SK-N-SH treated with all-trans-retinoic acid at 6 μM for 48 hours (cell line): ENCODE measurements at places on chromosomes 5 and 9.

DNA sequence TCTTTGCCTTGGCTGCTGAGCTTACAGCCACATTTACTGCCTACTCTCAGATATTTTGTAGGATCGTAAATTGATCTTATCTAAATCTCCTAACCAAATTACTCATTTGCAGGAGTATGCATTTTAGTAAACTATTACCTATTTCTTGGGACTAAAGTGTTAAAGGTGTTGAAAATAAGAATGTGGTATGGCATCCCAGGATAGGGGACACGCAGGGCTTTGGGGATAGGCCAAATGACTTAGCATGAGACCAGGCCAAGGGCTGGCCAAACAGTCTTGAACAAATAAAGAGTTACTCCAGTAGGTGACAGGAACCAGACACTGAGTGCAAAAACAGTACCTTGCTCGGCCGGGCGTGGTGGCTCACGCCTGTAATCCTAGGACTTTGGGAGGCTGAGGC is 25.1 kb downstream of the TBC1D2 start:
- no peak for ATAC-seq

- ATAC-seq = no peak
These were observed 204.1 kb downstream of the SEC61B start for GRCh38 chr9:99425923-99426842.

DNA sequence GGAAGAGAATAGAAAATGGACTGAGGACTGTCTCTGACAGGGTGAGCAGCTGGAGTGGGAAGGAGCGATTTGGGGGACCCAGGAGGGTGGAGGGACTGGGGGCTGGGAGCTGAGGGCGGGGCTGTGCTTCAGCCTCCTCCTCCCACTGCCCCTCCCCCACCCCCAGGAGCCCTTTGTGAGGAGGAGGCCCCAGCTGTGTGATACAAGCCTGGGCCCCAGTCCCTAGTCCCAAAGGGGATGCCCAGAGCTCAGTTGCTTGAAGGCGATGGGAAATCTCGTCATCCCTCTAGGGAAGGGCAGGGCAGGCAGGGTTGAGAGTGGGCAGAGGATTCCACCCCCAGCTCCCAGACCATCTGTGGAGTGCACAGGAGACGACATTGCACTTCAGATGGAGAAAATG is at the start of gene SPATA31E1:
TSS of gene SPATA31E1 (plus strand) at position 251 of the 400 bp plus-strand sequence. CDS start at position 266, 15 bp downstream.
- ATAC-seq = no peak

DNA sequence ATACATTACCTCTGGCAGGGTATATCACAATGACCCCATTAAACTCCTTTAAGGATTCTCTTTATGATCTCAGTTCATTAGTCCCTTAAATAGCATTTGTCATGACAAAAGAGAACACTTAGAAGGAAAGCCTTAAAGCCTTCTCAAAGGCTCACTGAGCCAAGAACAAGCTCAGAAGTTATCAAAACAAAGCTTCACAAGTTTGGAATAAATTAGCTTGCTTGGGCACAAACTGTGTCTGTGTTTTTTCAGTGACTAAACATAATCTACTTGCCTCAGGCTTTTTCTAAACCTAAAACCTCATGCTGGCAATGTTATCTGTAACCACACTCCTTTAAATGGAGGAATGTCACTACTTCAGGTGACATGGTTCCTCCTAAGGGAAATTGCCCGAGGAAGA is 1114.9 kb upstream of the C9orf72 start:
- no peak for ATAC-seq

DNA sequence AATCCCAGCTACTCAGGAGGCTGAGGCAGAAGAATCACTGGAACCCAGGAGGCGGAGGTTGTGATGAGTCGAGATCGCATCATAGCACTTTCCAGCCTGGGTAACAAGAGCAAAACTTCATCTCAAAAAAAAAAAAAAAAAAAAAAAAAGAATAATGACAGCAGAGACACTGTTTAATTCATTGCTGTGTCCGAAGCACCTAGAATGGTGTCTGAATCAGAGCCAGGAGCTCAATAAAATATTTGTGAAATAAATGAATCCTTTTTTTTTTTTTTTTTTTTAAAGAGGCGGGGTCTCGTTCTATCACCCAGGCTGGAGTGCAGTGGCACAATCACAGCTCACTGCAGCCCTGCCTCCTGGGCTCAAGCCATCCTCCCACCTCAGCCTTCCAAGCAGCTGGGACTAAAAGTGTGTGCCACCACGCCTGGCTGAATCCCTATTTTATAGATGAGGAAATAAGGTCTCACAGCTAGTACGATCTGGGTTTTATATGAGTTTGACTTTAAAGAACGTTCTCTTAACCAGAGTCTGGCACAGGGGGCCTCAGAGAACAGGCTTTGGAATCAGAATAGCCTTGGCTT is 47.8 kb downstream of the THOC3 start:
- ATAC-seq = peak; percentile 21; the same call in 2 of the 3 replicates

DNA sequence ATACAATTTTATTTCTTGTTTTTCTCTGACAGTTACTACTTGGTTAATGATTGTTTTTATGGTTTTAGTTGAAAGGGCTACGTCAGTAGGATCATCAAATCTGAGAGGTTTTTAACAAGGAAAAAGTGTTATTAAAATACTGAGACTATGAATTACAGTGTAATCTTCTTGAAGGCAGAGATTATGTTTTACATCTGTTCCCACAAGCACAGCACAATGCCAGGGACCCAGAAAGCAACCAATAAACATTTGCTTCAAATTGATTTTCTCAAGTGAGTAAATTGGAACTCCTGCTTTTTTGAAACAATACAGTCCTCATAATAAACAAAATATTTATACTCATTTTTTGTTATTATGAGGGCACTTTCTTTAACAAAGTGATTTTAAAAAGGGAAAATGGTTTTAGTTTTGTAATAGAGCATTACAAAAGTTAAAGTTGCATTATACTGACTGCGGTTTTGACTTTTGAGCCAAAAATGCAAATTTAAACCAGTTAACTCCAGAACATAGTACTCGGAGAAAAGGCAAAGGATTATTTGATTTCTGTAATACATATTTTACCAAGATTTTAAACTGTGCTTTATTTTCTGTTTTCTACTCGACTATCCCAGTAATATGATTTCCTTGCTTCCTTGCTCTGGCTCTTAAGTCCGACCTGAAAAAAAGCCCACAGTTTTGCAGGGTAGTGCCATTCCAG is 176.9 kb downstream of the GDNF start:
- ATAC-seq = no peak

- ATAC-seq = no peak
These were observed 561.1 kb downstream of the NR2F1-AS1 start for GRCh38 chr5:93019896-93020295.

DNA sequence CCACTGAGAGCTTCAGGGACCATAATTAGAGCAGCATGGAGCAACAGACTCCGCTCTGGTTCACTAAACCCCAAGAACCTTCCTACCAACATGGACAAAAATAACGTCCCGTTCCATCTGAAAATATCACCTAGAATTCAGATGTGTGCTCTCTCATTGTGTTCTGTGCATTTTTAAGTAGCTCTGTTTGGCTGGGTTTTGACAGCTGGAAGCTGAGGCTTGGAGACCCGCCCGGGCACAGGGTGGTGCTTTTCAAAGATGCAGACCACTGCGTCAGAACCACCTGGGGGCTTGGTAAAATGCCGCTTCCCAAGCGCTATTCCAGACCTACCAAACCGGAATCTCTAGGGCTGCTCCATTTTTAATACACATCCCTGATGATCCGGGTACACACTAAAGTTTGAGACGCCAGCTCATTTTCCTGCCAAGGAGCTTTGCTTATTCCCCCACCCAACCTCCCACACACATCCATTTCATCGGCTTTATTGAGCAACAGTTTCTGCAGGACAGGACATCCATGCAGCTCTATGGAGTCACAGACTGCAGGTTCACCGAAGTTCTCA is 104.8 kb downstream of the GABBR2 start:
- ATAC-seq = no peak

DNA sequence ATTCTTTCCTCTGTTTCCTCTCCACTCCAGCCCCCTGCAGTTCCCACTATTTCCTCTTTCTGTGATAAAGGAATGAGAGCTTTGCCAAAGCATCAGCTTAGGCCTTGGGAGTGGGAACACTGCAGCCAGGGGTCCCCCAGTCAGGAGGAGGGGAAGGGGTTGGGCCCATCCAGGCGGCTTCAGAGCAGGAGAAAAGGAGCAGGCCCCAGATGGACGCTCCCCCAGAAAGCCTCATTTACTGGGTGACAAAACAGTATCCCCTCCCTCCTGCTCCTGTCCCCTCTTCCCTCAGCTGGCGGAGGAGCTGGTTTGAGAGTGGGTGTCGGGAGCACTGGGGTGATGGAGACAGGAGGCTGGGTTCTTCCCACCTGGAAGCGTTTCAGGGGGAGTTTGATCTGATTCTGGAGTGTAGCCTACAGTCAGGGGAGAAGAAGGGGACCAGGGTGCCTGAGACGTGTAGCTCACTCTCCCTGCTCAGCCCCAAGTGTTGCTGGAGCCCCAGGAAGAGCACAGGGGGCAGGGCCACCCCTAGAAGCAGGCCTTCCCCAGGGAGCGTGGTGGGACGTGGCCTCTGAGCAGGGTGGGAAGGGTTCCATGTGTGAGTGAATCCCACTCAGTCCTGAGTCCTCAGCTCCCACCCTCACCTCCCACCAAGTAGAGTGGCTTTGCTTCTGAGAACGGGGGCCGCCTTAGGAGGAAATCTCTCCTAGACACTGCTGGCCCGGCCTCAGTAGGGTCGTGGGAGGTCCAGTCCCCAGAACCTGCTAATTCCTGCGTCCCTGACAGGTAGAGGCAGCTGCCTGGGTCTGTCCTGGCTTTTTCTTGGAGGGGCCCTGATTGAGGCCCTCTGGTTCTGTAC is 173.1 kb downstream of the CACNA1B start:
- no peak for ATAC-seq

DNA sequence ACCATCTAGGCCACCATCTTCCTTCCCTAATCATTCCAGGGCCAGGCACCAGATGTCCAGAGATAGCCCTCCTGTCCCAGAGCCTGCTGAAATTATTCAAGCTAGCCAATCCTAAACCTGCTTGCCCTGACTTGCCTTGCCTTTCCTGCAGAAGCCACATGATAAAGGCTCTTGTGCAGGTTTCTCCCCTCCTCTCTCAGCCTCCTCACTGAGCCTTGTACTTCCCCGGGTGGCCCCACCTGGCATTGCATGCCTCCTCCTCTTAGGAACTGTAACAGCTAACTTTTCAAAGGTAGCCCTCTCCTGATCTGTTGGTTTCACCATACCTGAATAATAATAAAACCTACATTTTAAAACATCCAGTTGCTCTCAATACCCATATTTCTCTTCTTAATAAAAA is 42.6 kb downstream of the DIRAS2 start:
- no peak for ATAC-seq

GRCh38 chr5:21654556-21654955 is 1198.6 kb downstream of the CDH12 start:
- no peak for ATAC-seq

- no peak for ATAC-seq
These were observed 3.4 kb upstream of the GCNT4 start for GRCh38 chr5:75055727-75056144.

DNA sequence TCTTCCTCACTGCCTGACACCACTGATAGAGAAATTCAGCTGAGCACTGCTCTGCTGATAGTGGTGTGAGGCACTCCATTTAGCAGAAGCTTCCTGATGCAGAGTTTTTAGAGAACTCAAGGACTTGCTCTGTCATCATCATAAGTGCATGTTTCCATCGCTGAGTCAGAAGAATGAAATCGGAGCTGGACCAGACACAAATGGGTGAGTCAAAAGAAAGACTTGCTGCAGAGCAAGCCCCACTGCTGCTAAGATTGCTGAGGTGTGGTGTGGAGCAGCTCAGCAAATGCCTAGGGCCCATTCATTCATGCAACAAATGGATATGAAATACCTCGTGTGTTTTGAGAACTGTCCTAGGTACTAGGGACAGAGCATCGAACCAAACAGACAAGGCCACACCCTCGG is 410.2 kb upstream of the SLC30A5 start:
- peak; percentile 96 for ATAC-seq

GRCh38 chr9:34463098-34463900 is 4.7 kb downstream of the DNAI1 start:
- peak; percentile 76 for ATAC-seq

GRCh38 chr5:80254767-80255430 is 949 bp downstream of the SERINC5 start:
- peak; percentile 52 for ATAC-seq

DNA sequence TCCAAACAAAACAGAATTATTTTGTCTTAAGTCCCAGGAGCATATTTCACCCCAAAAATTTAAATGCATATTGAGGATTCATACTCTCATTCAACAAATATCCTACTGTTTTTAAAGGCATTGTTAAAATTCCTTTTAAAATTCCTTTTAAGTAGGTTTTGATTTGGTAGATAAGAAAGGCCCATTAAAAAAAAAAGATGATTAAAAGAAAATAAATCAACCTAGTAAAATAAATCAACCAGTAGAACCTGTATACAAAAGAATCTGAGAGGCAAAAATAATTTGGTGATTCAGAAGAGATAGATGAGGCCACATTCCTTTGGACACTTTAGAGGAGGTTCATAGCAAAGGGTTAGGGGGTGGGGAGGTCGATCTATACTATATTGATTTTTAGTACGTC is 585.3 kb upstream of the TLE4 start:
- no peak; the same call in 2 of the 3 replicates for ATAC-seq

- no peak for ATAC-seq
These were observed 108.7 kb upstream of the RGMB start for GRCh38 chr5:98664736-98665135.

DNA sequence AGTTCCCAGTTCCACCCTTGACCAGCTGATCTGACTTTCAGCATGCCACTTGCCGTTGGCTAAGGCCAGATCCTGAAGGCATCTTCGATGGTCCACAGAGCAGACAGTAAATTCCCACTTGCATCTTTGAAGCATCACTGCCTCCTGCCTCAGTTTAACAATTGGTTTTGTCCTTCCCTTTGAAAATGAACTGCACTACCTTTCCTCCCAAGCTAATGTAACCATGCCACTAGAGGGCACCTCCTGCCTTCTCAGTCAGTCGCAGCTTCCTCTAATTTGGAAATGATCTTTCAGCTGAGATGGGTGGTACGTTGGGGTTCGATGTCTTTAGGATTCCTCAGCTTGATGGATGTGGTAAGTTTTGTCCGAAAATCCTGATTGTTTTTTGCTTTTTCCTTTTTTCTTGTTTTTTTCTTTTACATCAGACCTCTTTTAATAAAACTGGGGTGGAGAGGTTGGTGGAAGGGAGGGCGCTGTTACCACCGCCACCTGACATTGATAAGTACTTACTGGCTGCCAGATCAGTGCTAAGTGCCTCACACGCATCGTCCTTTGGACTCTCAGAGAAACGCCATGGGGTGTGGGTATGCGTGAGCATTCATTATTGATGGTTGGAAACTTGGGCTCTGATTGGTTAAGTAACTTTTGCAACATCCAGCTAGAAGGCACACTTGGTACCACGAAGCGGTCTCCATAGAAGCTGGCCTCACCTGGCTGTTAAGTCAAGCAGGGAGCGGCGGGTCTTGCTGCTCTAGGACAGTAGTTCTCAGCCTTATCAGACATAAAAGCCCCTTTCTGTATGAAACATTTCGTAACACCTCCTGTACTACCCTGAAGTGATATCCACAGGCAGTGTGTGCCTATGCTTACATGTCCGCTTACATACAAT is 16.9 kb downstream of the PTTG1 start:
- ATAC-seq = peak; percentile 89

- no peak for ATAC-seq
These were observed 163.7 kb downstream of the FGF10 start for GRCh38 chr5:44225231-44226160.

DNA sequence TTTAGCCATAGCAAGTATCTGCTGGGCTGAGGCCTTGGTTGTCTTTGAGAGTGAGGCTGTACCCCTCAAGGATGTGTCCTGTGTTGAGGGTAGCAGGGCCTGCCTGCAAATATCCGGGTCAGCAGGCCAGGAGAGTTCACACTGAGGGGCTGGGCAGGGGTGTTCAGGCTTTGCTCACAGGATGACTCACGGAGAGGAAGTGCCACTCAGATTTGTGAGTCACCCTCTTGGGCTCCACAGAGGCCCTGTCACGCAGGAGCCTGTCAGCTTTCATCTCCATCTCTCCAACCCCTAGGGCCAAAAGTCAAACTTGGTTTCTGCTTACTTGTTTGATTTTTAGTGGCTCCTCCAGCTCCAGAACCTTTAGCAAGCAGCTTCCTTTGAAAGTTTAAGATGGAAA is 211.5 kb downstream of the SEC61B start:
- peak; percentile 93 for ATAC-seq
